ENCODE measurements at places on chromosomes 16 and 17.

GRCh38 chr17:57507828-57508227 lies 237.3 kb downstream of the CCDC182 start:
- DNase-seq: no peak

- DNase-seq: no peak
Measured at GRCh38 chr17:78381601-78382232, 3.3 kb downstream of the PGS1 start.

DNA sequence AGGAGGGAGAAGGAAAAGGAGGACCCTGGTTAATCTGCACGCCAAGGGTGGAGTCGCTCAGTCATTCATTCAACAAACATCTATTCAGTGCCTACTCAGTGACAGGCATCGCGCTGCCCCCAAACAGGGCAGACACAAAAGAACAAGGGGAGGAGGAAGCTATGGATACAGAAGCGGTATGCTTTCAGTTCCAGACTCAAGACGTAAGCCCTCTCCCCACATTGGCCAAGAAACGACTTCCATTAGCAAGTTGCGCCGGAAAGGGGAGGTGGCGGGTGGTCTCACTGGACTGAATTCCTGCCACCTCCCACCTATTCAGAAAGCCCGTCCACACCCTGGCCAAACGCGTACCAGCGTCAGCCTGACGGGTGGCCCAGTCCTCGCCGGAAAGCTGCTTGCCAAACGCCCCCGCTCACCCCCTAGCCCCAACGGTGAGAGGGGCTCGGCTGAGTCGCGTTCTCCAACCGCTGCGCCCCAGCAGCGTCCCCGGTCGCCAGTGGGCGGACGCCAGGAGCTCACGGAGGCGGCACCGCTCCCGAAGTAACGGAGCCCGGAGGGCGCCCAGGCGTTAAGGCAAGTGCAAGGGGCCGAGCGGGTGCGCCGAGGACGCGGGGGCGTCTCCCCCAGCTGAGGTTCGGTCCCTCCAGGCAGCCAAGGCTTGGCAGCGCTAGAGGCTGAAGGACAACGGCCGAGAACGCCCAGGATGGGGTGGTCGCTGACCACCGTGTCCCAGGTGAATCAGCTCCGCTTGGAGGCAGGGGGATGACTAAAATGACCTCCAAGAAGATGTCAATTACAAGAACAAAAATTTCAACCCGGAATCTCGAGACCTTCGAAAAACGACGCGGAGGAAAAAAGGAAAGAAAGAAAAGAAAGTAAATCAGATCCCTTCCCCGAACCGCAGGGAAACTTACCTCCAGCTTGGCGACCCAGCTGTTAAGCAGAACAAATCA lies 470.7 kb downstream of the SOX9 start:
- DNase-seq: no peak

GRCh38 chr17:10172241-10172741 lies 26.1 kb downstream of the GAS7 start:
- no peak for DNase-seq

- no peak for DNase-seq
Measured at GRCh38 chr17:44367231-44367979, 3.8 kb upstream of the FAM171A2 start.

GRCh38 chr16:27721531-27722181 lies 171.7 kb downstream of the KATNIP start:
- no peak for DNase-seq

DNA sequence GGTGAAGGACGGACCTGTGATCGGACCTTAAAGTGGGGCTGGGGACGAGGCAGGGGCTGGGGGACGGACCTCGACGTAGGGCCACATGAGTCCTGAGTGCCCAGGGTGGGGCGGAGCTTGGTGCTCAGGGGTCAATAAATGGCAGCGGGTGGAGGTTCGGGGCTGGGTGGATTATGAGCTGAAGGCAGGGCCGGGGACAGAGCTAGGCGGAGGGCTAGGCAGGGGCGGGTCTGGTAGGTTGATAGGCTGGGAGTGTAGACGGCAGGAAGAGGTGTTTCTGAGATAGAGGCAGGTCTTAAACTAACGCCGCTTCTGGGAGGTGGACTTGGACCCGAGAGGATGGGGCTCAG lies 733 bp downstream of the CHRNB1 start:
- DNase-seq: no peak

DNA sequence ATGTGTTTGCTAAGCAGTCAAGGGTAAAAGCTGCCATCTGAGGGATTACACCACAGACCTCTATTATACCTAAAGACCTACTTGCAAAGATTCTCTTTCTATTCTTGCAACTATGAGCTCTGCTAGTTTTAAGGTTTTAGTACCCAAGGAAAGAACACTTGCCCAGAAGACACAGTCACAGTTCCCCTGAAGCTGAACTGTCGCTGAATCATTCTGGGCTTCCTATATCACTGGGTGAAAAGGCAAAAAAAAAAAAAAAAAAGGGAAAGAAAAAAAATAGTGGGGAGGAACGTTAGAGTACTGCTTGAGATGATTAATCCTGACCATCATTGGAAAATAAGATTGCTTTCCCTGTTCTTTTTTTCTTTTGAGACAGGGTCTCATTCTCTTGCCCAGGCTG lies 37.9 kb downstream of the LYRM1 start:
- no peak for DNase-seq

DNA sequence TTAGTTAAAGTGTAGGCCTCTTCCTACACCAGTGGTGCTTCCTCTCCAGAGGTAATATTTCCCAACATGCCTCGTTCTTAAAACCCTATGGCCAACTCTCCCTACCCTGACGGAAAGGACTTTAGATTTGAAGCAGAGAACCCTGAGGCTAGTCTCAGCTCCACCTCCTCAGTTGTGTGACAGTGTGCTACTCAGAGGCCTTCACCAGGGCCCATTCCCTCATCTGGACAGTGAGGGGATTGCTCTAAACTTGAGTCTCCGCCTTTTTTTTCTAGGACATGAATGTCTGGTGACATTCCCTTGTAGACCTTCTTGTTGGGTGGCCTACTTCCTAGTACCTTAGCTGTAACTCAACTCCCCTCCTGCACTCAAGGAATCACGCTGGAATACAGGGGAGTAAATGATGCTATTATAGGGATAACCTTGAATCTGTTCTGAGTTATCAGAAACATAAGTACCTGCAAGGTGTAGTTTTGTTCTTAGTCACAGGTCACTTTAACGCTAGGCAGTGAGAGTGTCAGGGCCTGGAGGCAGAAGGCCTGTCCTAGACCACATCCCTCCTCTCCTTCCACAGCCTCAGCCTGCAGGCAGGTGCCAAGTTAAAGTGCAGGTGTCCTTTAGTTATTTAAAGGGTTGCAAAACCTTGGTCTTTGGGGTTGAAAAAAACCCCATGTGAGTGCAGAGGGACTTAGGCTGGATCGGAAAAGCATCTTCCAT lies 26.9 kb downstream of the LDHD start:
- DNase-seq: no peak

GRCh38 chr17:64491994-64492393 lies 4.9 kb downstream of the POLG2 start:
- no peak for DNase-seq

- no peak for DNase-seq
Measured at GRCh38 chr17:55284944-55285339, 20.2 kb downstream of the HLF start.

DNA sequence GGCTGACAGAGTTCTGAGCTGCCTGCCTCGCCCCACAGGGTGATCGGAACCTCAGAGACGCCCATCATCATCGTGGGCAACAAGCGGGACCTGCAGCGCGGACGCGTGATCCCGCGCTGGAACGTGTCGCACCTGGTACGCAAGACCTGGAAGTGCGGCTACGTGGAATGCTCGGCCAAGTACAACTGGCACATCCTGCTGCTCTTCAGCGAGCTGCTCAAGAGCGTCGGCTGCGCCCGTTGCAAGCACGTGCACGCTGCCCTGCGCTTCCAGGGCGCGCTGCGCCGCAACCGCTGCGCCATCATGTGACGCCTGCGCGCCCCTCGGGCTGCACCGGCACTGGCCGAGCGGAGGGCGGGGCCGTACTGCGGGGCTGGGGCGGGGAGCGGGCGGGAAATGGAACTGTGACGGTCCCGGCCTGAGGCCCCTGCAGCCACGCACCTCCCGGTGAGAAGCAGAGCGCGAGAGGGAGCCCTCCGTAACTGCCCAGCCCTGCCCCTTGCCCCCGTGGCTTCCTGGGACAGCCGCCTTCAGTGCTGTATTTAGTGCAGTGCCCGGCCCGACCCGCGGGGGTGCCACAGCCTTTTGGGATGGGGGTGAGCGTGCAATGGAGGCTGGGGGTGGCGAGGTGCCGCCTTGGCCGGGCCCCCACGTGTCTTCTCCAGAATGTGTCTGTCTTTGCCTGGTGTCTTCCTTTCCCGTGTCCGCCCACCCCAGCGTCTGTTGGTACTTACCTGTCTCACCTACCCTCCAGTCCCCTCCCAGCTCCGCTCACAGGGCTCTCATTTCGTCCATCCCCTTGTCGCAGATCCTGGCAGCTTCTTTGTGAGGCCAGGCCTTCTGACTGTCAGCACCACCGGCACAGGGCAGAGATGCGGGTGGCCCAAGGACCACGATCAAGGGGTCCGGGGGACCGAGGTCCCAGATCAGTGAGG lies 9.8 kb downstream of the RASL10B start:
- no peak for DNase-seq

- DNase-seq: no peak
Measured at GRCh38 chr17:45108595-45109521, 23.5 kb downstream of the PLCD3 start.

- no peak for DNase-seq
Measured at GRCh38 chr17:41315814-41316445, 420 bp upstream of the KRTAP17-1 start.

DNA sequence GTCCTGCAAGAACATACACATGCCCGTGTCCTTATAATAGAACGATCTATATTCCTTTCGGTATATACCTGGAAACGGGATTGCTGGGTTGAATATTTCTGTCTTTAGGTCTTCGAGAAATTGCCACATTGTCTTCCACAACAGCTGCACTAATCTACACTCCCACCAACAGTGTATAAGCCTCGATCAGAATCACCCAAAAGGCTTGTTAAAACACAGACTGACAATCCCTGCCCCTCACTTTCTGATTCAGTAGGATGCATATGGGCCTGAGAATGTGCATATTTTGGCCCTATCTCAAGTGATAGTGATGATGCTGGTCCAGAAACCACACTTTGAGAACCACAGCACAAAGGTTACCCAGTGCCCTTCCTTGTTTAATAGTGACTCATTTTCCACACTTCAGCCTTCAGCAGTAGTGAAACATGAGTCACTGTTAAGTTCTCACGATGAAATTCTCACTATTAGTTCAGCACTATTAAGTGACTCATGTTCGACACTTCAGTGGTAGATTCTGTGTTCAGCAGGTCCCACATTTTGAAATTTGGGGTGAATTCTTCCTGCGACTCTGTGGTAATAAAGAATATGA lies 215.6 kb downstream of the GRIN2A start:
- no peak for DNase-seq

GRCh38 chr16:69138608-69139007 lies 6.2 kb downstream of the UTP4 start:
- DNase-seq: no peak

- no peak for DNase-seq
Measured at GRCh38 chr17:81557276-81558114, 5.3 kb upstream of the FAAP100 start.

- no peak for DNase-seq
Measured at GRCh38 chr16:14324581-14324980, 253.5 kb downstream of the MRTFB start.

GRCh38 chr16:77599793-77600415 lies 122.4 kb upstream of the NUDT7 start:
- no peak for DNase-seq

DNA sequence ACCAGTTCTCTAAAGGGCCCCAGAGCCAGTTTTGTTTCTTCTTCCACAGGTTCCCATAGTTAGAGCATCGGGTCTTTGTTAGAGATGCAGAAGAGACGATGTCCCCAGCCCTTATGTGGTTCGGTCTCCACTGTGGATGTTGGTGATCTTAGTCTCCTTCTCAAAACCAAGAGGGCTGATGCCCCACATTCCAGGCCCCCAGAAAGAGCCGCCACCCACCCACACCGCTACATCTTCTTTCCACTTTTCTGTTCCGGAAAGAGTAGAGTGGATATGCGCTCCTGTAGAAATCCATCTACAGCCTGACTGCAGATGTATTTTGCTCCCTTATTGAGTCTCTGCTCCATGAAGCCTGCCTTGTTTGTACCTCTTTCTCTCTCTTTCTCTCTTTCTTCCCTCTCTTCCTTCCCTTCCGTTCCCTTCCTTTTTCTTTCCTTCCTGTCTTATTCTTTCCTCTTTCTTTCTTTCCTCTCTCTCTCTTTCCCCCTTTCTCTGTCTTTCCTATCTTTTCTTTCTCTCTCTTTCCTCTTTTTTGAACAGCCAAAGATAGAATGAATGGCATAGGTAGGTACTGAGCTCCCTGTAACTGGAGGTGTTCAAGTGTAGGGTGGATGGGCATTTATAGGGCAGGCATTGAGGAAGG lies 224.3 kb downstream of the SEC14L1 start:
- no peak for DNase-seq

- DNase-seq: no peak
Measured at GRCh38 chr16:51542981-51543815, 392.1 kb upstream of the SALL1 start.

DNA sequence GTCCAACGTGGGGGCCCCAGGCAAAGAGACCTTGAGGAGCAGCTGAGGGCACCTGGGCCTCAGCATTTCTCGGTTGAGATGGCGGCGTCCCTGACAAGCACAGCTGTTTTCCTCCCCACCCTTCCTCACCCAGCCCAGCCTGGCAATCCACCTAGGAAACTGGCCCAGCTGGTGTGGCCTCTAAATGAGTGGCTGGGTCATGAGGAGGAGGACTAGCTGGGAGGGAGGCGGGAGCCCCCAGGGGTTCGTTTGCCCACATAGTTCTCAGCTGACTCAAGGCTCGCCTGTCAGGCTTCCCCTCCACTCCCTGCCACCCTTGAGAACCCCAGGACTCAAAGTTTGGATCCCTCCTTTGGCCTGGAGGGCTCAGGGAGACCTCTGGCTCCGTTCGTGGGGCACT lies 5.9 kb downstream of the RNF222 start:
- DNase-seq: no peak

DNA sequence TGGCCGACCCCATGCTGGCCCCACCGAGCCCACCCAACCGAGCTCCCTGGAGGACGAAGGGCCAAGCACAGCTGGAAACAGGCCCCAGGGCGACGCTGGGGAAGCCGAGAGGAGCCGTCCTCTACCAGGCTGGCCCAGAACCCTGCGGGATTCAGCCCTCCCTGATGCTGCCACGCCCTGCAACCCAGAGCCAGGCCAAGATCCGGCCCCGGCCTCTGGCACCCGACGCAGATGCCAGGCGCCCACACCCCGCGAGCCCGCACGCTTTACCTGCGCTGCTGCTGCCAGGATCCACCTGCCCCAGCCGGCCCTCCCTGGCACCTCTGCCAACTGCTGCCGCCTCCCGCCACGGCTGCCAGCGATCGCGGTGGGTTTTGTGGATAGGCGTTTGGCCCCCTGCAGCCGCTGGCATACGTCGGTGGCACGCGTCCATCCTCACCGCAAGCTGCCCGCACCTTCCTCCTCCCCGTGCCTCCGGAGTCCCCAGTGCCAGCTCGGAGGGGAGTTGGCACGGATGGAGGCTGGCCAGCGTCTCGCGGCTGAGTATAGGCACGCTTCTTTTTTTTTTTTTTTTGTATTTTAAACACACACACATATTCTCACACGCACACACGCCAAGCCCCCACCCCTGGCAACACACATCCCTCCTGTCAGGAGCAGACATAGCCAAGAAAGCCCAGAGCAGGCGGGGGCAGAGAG lies 41.3 kb upstream of the ACSF3 start:
- no peak for DNase-seq
